ENCODE measurements at places on chromosomes 16 and 17.

DNA sequence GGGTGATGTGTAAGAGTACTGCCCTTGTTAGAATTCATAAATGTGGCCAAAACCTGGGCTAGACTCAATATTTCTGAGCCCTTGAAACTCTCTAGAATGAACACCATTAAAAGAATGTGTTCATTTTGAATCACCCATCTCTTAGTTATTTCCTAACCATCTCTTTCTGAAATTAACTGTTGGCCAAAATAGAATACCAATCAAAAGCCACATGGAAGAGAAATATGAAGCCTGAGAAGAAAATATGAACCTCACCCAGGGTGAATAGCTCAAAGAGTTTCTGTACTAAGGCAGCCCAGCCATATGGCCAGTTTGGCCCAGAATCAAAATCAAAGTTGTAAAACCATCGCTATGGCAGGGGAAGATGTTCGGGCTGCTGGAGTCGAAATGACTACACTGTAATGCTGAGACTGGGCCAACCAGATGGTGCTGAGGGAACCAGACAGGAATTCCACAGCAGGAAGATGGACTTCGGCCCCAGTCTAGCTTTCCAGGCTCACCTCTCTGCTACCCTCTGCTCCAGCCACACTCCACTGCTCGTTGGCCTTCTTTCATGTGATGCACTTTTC, 154.3 kb upstream of the ZFHX3 start:
- peak; percentile 42 for DNase-seq

GRCh38 chr17:68640242-68640989, 39.2 kb upstream of the FAM20A start:
- peak; percentile 33 for DNase-seq

- no peak for DNase-seq
Observed at GRCh38 chr17:69907132-69907847, 167.7 kb upstream of the KCNJ16 start.

GRCh38 chr17:19720210-19720475, 3.8 kb upstream of the SLC47A2 start:
- no peak for DNase-seq

DNA sequence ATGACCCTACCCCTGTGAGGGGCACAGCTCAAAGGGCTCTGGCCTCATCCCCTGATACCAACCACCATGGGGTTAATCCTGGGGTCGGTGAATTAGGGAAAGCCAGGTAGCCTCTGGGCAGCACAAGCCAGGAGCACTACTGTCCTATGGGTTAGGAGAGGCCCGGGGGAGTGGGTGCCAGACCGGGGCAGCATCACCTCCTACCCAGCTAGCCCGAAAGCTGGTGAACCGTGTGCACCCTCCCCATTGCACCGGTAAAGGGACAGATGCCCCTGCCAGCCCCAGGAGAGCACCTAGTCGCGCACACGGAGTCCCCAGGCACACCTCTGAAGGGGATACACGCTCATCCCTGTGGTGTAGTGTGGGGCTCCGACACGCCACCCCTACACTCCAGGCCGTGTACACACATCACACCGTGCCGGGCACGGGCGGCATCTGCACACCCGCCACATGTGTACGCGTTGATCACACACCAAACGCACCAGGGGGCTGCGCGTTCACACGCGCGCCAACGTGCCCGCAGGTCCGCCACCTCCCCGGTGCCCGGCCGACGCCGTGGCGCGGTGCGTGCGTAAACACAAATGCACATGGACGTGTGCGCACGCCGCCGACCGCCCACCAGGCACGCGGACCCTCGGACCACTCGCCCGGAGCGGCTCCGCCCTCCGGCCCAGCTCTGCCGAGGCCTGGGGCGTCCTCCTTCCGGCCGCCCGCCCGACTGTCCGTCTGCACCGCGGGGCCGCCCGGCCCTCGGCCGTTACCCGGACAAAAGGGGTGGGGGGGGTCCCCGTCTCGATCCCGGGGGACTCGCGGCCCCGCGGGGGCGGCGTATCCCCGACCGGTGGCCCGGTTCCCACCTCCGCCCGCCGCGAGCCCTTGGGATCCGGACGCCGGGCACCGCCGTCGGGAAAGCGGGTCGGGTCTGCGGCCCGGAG, 785 bp downstream of the UBALD1 start:
- no peak for DNase-seq

- no peak for DNase-seq
Observed at GRCh38 chr16:75377729-75378386, 55.4 kb downstream of the CFDP1 start.

GRCh38 chr17:69712801-69713311, 298.4 kb downstream of the MAP2K6 start:
- no peak for DNase-seq

- DNase-seq = no peak
Observed at GRCh38 chr17:66313995-66314659, 11.7 kb downstream of the PRKCA start.

- no peak for DNase-seq
Observed at GRCh38 chr17:39756380-39757079, 18.8 kb downstream of the GRB7 start.

DNA sequence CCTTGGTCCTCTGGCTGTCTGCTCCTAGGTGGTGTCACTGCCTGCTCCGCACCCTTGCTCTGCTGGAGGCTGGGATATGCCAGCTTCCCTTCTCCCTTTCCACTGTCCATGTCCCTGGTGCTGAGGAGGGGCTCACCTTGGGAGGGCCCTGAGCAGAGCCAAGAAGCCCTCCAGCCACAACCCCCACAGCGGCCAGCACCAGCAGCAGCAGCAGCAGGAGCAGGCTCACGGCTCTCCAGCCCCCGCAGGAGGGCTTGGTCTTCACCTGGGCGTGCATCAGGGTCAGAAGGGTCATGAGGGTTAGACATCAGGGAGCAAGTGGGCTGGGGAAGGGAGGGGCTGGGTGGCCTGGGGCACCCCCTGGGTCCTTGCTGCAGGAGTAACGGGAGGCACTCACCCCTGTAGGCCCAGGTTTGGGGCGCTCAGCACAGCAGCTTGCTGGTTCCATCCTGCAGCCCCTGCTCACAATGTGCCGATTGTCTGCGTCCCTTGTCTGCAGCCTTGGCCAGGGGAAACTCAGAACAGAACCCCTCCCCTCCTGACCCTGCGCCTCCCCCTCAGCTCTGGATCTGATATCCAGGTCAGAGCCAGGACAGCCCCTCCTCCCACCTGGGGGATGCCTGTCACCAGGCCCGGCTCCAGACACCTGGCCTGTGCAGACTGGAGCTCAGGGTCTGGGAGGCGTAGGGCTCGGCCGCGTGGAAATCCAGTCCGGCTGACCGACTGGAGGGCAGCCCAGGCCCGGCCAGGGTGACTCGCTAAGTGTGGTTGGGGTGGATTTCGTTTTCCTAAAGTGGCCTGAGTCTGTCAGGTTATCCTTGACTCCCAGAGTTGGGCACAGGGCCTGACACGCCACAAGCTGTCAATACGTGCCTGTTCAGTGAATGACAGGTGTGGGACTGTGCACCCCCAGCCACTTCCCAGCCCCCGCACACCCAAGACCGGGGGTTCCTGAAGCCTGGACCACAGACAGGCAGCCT, at the start of gene BRICD5:
Gene BRICD5 (minus strand): TSS at position 478 of the 980 bp plus-strand sequence. CDS start 30 bp downstream, at position 448.
- no peak for DNase-seq

DNA sequence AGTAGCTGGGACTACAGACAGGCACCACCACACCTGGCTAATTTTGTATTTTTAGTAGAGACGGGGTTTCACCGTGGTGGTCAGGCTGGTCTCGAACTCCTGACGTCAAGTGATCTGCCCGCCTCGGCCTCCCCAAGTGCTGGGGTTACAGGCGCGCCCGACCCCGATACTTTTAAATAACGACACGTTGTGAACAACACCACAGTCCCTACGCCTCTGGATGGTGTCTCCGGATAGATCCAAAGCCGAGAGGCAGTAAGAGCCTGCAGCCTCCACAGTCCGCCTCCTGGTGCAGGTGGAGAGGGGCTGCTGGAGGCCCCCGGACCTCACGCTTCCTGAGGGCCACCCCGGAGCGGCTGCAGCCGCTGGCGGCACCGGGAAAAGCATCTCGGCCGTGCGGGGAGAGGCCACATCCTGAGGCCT, 741 bp upstream of the TLCD3A start:
- DNase-seq = no peak

- no peak for DNase-seq
Observed at GRCh38 chr17:76085066-76085730, 6.2 kb downstream of the ZACN start.

DNA sequence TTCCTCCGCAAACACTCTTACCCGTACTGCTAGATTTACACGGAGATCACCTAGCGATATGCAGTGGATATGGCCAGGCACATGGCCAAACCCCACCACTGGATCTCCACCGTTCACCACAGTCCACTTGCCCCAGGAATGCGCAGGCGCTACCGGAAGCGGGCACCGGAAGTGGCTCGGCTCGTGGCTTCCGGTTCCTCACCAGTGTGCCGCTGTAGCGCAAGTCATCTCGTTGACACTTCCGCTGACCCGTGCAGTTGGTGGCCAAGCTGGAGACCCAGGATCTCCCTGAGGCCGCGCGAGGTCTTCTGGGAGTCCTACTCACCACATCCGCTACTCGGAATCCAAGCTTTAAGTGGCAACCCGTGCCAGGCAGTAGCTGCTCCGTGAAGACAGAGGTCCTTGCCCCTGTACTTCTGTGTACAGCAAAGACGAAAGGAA, 11.5 kb downstream of the ZNF597 start:
- no peak for DNase-seq

GRCh38 chr17:34245351-34245905, 9.7 kb upstream of the CCL2 start:
- no peak for DNase-seq

DNA sequence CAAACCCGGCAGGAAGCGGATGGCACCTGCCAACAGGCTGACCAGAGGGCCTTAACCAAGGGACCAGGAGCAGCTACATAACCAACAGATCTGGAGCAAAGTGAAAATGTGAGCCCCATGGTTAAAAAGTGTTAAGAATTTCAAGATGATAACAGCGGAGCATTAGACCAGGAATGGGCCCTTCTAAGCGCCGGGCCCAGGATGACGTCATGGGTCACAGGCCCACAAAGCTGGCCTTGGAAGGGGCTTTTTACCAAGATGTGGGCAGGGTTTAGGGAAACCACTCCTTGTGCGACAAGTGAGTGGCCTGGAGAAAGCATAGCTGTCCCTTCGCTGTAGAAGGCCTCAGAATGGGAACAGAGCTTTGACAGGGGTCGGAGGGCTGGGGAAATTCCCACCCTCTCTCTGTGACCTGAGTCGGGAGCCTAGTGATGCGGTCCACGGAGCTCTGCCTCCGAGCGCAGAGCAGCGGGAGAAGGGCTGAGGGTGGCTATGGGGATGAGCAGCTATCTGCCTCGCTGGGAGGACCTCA, 84.4 kb upstream of the RPL38 start:
- no peak for DNase-seq

- no peak for DNase-seq
Observed at GRCh38 chr17:48995304-48995973, 1.7 kb upstream of the IGF2BP1 start.

DNA sequence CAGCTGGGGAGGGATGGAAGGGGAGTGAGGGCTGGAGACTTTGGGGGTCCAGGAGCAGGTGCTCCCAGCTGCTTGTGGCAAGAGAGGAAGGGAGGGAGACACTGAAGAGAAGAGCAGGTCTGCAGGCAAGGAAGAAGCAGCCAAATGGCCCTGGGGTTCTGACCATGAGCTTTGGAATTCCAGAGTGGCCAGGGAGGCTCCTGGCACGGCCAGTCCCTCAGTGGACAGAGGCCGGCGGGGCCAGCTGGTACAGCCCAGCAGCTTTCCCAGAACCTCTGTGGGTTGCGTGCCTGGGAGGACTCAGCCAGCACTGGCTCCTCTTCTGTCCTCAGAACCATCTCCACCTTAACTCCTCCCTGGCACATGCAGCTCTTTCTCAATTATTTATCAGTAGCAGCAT, 233.0 kb downstream of the MSI2 start:
- no peak for DNase-seq

DNA sequence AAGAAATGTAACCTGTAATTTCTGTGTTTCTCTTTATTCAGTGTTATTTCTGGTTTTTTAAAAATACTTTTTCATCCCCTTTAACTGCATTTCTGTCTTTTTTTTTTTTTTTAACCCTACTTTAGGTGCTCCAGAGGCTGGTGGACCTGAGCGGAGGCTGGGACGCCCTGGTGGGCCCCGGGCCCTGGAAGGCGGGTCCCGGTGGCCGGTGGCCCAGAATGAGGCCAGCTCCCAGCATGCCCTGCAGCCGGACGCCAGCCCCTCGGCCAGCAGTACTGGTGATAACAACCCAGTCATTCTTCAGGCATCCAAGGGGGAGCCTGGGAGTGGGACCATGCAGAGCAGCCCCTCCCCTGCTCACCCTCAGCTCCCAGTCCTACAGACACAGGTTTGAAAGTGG, 1.5 kb downstream of the SRCAP start:
- no peak for DNase-seq

DNA sequence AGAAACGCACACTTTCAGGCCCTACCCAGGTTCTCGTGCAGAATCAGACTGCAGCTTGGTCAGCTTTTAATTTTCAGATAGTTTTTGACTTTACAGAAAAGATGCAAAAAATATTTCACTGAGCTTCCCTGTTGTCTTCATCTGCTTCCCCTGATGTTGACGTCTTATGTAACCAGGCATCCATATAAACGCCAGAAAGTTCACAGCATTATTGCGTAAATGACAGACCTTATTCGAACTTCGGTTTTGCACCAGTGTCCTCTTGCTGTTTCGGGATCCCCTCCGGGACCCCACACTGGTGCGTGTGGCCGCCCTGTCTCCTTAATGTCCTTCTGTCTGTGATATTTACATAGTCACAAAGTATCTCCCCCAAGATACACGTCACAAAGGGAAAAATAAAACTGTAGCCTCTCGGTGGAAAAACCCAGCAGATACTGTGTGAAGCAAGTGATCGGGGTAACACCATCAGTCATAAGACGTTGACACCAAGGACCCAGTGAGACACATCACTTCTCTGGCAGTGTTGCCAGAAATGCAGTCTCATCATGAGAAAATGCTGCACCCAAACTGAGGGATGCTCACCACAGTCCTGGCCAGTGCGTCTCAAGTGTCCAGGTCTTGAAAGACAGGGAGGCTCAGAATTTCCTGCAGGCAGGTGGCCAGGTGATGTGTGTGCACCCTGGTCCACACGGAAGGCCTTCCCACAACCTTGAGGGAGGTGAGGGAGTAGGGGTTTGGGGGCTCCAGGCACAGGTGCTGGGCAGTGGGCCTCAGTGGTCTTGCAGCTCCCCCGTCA, 4.3 kb downstream of the BANP start:
- DNase-seq = no peak

GRCh38 chr17:48438516-48439061, 8.6 kb upstream of the SKAP1 start:
- no peak for DNase-seq

DNA sequence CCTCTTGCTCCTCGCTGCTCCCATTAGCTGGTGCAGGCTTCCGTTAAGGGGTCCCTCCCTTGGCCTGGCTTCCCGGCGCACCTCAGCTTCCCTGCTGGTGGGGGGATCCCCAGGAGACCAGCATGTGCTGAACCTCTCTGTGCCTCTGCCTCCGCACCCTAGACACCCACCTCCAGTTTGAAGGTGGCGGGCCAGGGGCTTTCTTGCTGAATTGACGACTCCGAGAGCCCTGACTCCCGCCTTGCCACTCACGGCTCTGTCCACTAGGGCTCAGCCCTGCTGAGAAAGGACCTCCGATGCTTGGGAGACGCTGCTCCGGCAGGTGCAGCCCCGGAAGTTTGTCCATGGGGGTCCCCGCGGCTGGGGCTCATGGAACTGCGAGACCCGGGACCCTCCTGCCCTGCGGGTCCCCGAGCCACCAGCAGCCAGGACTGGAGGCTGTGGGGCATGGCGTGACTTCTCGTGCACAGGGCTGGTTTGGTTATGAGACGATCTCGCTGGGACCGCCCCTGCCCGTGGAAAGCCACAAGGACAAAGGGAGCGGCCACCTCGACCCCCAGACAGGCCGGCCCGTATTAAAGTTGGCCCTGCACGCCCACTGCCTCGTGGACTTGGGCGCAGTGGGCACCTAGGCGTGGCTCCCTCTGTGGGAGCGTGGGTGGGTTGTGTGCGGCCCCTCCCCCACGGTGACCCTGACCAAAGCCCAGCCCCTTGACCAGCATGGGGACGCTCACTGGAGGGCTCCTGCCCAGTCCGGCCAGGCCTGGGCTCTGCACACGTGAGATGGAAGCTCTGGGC, 8.1 kb downstream of the CHMP6 start:
- DNase-seq = no peak
